ENCODE measurements at places on chromosomes 3 and 15.

GRCh38 chr3:192039593-192039992, 578.6 kb downstream of the PYDC2 start:
- DNase-seq = no peak

DNA sequence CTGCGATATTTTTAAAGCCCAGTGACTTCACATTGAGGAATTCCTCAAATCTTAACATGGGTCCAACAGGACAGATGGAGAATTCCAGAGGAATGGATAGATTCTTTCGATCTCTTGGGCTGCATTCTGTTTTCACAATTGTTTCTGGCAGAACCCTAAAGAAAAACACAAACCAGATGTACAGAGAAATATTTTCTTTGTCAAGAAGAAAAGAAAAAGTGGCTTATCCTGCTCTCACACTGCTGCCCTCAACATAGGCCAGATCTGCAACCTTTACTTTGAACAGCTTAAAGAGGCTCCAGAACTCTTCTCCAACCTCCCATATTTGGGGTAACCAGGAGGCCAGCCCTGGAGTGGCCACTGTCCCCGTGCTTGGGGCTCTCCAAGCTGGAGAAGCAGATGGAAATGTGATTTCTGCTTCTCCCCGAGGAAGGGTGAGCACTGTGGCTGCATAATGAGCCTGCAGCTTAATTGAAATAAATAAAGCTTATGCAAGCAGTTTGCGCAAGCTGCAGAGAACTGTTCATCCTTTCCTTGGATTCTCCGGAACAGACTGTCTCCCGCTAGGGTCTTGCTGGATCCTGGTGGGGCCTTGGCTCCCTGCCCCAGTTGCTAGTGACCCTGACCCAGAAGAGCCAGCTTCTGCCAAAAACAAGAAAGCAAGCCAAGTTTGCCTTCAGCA, 453.2 kb upstream of the PROK2 start:
- no peak for DNase-seq

DNA sequence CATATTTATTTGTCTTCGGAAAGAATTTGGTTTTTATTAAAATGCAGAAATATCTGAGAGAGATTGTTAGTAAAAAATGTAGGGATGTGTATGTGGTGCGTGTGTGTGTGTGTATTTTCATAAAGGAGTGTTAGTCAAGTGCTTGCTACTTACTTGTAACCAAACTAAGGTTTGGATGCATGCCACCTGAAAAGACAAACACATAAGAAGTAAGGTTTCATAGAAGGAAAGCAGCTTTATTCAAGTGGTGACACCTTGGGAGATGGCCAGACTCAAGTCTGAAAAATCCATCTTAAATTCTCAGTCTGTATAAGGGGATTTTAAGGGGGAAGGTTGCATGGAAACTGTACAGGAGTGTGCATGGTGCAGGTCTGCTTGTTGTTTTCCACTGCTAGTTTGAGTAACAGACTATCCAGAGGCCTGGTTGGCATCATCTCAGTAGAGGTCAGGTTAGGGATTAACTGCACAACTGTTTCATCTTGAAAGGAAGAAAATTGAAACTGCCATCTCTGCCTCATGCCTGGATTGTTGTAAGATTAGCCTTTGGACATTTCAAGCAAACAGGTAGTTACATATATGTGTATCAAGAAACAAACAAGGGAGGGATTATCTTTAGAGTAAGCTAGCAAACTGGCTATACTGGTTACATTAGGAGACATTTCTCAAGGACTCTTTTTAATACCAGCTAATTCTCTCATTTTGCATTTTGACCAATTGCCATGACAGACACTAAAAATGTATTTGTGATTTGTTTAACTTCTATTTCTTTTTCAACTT, 196.7 kb downstream of the EPHA6 start:
- no peak for DNase-seq

DNA sequence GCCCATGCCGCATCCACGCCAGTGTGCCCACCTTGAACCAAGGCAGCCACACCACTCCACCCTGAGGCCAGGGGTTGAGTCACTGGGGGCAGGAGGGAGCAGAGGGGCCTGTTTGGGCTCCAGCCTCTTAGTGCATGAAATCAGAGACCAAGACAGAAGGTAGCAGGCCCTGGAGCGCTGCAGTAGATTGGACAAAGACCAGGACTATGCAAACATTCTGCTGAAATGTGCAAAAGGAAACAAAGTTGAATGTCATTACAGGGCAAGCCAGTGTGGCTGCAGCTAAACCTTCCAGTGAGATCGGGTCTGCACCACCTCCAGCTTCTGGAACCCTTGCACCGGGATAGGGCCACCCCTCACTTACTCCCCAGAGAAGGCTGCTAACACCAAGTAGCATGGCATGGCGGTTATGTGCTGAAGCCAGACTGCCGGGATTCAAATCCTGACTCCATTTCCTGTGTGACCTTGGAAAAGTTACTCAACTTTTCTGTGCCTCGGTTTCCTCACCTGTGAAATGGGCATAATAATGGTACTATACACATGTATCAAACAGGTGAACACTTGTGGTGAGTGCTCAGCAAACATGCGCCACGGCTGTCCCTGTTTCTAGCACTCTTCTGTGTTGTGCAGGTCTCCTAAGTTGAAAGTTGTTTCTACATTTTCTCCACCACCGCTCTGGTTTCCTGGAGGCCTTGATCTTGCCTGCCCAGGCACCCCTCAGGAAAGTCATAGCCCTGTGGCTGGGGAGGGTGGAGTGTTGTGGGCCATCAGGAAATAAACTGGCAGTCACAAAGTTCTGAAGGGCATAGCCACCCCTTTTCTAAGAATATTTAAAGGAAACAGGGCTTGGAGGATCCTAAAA, 25.0 kb upstream of the GP9 start:
- no peak for DNase-seq

DNA sequence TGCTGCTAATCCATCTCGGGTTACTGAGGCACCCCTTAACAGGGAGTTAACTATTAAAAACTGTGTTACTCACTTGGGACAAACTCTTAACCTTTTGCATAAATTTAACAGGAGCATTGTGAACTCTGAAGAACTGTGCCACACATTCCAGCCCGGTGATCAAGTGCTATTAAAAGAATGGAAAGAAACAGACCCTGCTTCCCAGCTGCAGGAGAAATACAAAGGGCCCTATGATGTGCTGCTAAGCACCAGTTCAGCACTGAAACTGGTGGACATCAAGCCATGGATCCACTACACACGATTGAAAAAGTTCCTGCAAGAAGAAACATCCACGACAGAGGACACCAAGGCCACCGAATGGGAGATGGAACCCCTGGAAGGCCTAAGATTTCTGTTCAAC, 114.7 kb upstream of the PLCL2 start:
- DNase-seq = no peak

GRCh38 chr3:55897573-55898224, 410.6 kb upstream of the WNT5A start:
- no peak for DNase-seq

- no peak for DNase-seq
Observed at GRCh38 chr15:92294759-92295158, 98.9 kb upstream of the ST8SIA2 start.

DNA sequence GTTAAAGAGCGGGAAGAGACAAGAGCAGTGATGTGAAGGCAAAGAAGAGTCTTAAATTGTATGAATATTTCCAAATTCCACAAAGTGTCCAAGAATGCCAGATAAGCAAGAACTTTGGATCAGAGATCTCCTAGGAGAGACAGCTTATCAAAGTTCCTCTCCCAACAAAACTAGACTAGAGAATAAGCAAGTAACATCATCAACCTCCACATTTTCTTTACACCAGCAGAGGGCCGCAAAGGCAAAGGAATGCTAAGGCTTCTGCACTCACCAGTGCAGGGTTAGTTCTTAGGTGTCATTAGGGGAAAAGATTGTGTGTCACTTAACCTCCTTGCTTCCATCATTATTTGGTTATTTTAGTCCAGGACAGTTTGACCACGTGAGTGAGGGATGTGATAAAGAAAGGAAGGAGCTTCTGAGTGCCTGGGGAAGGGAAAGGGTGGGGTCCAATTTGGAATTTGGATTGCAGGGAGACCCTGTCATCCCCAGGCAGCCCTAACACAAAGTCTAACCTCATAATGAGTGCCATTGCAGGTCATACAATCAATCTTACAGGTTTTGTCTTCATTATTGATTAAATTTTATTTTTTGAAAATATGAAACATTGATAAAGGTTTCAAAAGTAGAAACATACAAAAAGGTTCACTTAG, 7.5 kb upstream of the CMTM6 start:
- peak; percentile 81 for DNase-seq

DNA sequence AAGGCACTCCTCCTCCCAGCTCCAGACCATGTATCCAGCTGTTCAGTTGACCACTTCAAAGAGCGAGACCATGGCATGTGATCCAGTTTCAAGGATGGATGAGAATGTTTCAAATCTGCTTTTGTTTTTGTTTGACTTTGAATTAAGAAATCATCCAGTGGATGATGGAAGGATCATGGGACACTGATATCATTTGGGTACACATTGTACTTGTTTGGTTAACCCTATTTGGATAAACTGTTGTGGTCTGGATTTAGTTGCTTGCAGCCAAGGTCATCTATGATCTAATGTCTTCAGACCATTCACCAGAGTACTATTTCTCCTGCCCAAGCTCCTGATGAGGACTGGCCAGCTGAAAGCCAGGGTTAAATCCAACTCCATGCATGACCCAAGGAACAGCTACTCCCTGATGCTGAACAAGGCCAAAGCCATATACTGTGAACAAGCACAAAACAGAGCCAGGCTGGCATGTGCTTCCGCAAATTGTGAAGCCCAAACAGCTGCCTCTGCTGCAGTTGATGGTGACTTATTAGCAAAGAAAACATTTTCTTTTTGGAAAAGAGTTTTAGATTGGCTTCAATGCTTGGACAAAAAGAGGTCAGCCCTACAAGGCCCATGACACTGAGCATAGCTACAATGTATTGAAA, 5.2 kb upstream of the ADAMTS17 start:
- DNase-seq = no peak

DNA sequence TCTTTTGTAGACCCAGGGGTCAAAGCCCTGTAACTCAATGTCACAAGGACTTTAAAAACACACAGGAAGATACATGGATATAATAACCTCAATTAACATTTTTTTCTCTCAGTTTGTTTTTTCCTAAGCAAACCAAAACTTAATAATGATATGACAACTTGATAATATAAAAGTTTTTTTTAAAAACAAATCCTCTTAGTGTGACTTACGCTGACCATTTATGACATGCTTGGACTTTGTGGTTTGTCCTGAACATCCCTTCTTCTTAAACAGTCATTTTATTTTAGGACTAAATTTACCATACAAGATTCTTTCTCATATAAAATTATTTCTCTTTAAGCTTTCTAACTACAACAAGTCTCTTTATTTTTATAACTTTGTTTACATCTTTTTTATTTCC, 25.4 kb upstream of the FAM3D start:
- no peak for DNase-seq

- DNase-seq = no peak
Observed at GRCh38 chr15:49215768-49216739, 46.0 kb downstream of the GALK2 start.

DNA sequence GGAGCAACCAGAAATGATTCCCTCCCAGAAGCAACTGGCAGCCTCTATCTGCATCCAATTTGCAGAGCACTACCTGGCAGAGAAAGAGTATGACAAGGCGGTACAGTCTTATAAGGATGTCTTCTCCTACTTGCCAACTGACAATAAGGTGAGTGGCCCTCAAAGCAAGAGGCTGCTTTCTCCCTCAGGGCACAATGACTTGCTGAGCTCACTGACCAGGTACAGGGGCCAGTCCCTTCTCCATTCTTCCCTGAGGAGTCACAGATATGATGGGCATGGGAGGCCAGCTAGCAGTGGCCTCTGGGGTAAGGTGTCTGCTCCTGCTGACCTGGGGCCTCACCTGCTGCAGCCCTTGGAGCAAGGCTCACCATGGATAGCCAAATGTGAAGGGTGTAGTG, 20.3 kb downstream of the CSRNP1 start:
- DNase-seq = no peak

- no peak for DNase-seq
Observed at GRCh38 chr15:48946074-48946839, 17.5 kb downstream of the SHC4 start.

GRCh38 chr3:194503081-194503531, 16.3 kb upstream of the ATP13A3 start:
- DNase-seq = no peak

All from sciatic nerve (tissue), 2 donors.